ENCODE measurements at places on chromosomes 16 and 17.

DNA sequence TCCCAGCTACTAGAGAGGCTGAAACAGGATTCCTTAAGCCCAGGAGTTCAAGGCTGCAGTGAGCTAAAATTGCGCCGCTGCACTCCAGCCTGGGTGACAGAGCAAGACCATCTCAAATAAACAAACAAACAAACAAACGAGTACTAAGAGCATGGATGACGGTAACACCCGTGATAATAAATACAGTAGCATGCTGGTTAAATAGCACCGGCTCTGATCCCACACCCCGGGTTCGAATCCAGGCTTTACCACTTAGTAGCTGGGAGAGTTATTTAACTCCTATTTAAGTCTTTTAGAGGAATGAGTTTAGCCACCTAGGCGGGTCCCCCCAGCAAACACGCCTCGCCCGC lies 301 bp upstream of the METTL22 start:
- no peak for DNase-seq

GRCh38 chr16:48131201-48131935 lies 24.4 kb downstream of the ABCC12 start:
- no peak for DNase-seq

GRCh38 chr17:49456183-49456965 lies 38.7 kb upstream of the NGFR start:
- DNase-seq: peak; percentile 87

- no peak for DNase-seq
Observed at GRCh38 chr16:89456419-89456959, 33.9 kb downstream of the ANKRD11 start.

DNA sequence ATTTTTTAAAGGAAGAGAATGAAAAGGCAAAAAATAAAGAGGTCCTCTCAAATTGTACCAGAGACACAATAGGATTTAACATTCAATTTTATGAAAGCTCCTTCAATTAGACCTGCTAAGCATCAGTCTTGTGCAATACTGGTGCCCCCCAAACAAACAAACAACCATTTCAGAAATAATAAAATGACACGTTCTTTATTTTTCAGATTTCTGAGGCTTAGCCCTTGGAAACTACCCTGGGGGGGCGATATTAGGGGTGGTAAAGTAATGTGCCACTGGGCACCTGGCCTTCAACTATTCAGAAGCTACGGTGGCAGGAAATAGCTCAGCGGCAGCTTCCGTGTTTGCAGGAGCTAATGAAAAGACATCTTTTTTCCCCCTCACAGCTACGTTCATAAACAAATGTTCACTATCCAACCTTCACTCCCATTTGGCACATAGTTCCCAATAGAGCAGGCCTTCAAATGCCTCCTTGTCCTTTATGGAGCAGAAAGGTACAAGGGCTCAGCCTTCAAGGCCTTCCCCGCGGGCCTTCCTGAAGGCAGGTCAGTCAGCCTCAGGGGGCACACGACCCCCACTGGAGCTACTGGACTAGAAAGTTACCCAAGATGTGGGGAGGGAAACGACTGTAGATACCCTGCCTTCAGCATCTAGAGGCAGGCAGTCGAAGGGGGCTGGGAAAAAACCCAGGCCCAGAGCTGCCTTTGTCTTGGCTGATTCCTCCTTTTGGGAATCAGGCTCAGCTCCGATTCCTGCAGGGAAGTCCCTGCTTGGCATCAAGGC lies 44.1 kb downstream of the TBX4 start:
- no peak for DNase-seq

DNA sequence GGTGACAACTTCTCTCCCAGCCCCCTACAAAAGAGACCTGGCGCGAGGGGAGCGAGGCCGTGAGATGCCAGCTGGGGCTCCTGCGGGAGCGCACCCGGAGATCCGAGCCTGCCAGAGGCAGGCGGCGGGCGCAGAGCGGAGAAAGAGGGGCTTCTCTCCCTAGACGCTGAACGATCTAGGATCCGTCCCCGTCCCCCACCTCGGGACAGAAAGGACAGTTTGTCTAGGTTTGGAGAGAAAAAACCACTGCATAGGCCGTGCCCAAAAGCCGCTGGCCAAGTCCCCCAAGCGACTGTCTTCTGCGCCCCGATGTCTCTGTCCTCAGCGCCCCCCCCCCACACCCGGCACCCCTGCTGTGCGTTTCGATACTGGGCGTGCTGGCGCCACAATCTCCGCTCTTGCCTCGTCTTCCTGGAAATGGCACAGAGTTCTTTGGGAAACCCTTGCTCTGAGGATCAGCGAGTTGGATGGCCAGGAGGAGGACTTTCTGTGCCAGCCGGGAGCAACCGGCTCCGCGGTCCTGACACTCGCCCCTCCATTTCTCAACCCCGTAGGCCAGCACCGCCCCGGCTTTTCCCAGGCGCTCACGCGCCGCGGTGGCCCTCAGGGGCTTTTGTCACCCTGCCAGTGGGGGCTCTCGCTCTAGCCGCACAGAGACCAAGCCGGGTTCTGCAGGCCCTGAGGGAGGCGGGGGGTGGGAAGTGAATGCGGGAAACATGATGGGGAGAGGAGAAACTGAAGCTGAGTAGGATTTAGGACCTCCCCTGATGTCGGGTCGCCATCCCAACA lies 1.0 kb downstream of the SSTR2 start:
- DNase-seq: peak; percentile 46

DNA sequence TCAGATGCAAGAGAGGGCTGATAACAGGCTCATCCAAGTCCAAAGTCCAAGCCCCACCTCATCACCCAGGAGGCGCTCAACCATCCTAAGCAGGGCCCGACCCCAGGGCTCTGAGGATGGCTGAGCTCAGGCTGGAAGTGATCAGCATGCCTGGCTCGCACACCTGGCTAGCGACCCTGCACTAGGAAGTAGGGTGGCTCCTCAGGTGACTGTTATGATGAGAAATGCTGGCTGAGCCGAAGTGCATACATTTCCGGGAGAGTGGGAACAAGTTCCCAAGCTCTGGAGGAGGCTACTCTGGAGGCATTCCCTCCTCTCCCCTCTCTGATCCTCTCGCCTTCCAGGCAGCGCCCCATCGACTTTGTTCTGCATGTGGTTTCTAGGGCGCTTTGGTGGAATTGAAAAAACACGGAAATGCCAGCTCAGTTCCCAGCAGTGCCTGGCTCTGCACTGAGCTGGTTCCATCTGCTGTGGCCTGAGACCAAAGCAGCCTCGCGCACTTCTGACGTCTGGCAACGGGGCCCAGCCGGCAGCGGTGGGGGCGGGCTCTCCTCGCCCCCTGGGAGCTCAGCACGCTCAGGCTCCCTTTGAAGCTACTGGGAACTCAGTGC lies 130.3 kb downstream of the IRF8 start:
- peak; percentile 36 for DNase-seq

- peak; percentile 32 for DNase-seq
Observed at GRCh38 chr16:2775765-2776499, 1.1 kb downstream of the ELOB start.

DNA sequence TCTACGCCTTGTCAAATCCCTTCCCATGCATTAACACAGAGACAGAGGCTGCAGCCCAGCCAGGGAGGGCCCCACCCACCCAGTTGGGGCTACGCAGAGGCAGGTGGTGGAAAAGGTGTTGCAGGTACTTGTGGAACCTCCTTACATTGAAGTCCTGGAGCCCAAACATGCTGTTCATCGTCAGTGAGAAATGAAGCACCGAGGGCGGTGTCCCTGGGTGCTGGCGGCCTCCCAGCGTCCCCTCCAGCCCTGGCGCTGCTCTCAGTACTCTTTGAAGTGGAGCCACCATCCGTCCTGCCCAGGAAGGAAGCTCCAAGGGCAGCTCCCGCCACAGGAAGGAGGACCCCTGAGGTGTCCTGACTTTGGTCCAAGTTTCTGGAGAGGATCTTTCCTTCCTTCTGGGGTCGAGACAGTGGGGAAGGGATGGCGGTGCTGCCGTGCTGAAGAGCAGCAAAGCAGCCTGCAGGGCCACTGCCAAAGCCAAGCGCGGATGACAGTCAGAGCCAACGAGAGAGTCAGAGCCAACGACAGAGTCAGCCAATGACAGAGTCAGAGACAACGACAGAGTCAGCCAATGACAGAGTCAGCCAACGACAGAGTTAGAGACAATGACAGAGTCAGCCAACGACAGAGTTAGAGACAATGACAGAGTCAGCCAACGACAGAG lies 23.4 kb downstream of the LMF1 start:
- DNase-seq: no peak

DNA sequence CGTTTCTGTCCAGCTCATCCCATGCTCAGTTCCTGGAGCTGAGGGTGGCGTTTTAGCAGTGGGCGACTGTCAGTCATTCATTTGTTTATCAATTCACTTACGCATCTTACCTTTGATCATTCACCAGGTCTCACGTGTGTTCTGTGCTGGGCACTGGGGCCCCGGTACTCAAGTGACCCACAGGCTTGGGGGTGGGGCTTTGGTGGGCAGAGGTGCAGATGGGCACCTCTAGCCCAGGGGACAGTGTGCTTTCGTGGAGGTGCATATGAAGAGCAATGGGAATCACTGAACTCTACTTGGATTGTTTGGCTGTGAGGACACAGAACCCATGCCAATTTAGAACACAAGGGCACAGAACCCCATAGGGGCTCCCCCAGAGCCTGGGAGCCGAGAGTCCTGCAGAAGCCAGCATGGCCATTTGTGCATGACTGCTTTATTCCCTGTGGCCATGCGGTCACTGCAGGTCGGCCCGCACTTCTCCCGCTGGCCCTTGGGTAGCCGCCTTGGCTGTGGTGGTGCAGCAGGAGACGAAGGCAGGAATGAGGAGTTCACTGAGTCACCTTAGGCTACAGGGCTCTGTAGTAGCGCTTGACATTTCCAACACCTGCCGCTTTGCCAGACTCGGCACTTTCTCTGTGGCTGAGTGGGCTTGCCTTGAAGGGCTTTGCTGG lies 144.6 kb downstream of the SNX29 start:
- DNase-seq: no peak

DNA sequence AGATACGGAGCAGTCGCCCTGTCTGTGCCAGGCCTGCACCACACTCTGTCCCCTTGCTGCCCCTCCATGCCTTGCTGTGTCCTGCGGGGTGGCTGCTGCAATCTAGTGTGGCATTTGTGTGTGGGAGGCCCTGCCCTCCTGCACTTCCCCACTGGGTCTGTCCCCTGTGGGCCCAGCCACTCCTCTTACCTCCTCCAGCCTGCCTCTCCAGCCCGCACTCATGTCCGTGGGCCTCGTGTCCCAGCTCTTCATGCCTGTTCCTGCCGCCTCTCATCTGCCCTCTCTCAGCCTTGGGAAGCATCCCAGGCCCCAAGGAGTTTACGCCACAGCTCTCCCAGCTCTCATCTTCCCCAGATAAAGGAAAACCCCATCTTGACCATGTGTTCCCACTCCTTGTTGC lies 26.6 kb downstream of the CRAMP1 start:
- no peak for DNase-seq

GRCh38 chr17:60528828-60529227 lies 2.8 kb upstream of the APPBP2 start:
- DNase-seq: no peak

- DNase-seq: peak; percentile 58
Observed at GRCh38 chr17:42275527-42276358, 448 bp downstream of the STAT5B start.

GRCh38 chr17:82754297-82755208 lies 2.7 kb downstream of the TBCD start:
- DNase-seq: no peak

GRCh38 chr16:82265809-82266208 lies 95.8 kb upstream of the MPHOSPH6 start:
- no peak for DNase-seq

DNA sequence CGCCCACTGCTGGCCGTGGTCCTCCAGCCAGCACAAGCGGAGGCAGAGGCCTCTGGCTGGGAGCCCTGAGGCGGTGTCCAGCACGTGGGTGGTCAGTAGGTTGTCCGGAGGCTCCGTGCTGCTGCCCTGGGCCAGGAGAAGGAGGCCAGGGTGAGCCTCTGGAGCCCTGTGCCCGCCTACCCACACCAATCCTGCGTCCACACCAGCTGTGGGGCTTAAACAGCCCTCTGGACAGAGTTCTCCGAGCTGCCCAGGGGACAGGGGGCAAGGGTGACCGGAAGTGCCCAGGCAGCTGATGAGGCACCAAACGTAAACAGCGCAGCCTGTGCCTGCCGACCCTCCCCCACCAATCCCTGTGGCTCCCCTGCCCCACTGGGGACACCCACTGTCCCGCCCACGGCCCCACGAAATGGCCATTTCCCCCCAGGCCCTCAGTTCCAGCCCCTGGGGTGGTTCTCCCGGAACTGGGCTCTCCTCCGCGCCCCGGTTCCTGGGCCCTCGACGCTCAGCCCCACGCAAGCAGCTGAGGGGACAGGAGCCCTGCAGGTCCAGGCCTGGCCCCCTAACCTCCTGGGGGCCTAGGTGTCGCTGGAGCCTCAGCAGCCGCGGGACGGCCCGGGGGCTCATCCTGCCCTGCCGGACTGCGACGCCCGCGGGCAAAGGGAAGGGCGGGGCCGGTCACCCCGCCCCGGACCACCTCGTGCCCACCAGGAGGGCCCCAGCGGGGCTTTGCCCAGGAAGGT lies 27.9 kb upstream of the DBNDD1 start:
- peak; percentile 57 for DNase-seq

DNA sequence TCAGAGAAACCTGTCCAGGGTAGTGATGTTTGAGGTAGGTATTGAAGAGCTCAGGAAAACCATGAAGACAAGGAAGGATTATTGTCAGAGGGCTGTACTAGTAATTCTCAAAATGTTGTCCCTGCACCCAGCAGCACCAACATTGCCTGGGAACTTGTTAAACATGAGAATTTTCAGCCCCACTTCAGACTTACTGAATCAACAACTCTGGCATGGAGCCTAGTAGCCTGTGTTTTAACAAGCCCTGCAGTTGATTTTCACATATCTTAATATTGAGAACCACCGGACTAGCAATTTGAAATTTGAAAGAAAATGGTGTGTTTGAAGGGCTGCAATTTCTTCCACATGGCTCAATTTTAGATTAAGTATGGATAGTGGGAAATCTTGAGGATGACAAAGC lies 2.8 kb upstream of the KIF2B start:
- no peak for DNase-seq

GRCh38 chr17:74863420-74864296 lies 4.0 kb upstream of the GRIN2C start:
- DNase-seq: no peak

GRCh38 chr17:78868391-78868790 lies 27.8 kb upstream of the USP36 start:
- DNase-seq: peak; percentile 84

- DNase-seq: no peak
Observed at GRCh38 chr17:78539781-78540180, 37.4 kb downstream of the DNAH17 start.

DNA sequence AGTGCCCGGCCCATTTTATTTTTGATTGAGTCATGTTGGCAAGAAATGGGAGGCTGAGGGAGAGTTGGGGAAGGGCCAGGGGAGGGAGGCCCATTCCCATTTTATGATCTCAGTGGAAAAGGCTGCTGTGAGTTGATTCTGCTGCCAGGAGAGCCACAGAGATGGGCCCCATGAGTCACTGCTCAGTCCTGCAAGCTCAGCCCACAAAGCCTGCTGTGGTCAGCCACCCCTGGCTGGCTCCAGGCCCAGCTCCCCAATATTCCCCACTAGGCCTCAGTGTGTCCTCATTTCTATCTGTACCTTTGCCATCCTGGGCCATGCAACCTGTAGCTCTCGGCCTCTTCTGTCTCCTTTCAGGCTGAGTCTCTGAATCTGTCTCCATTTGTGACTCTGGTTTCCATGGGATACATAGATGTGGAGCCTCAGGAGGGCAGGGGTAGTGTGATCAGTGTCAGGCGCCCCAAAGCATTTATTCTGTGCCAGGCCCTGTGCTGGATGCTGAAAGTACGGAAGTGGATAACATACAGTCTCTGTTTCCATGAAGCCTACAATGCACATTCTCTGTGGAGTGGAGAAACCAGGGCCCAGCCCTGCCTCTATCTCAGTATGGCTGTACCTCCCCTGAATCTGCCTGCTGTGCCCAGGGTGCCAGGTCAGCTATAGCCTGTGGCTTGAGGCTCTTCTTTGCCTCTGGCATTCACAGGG lies 1.9 kb upstream of the PLEKHG4 start:
- peak; percentile 98 for DNase-seq

- peak; percentile 57 for DNase-seq
Observed at GRCh38 chr17:69250641-69251040, 22.0 kb upstream of the ABCA10 start.

Measured in adipocyte (in vitro differentiated cells).